ENCODE measurements at places on chromosomes 3 and 15.

DNA sequence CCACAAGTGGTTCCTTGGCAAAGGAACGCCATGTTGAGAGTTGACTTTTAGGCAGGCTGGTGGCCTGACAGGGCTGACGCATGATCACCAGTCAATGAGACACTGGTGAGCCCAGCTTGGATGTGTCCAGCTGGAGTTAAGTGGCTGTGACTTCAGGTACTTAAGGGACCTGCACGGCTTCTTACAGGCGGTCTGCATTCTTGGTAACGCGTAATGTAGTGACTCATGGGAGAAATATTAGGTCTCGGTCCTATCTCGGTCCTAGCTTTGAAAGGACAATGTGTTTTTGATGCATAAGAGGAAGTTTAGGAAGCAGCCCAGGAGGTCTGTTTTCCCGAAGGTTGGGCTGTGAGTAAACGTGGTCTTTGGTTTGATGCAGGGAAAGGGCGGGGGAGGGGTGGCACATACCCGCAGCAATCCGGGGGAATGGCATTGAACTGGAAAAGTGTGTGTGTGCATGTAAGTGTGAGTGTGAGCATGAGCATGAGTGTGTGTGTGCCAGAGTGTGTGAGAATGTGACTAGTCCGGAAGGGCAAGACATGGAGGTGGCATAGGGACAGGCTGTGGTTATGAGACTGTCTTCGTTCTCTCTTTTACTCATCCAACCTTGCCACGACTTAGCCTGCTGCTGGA lies 55.3 kb downstream of the FAM43A start:
- no peak for DNase-seq

DNA sequence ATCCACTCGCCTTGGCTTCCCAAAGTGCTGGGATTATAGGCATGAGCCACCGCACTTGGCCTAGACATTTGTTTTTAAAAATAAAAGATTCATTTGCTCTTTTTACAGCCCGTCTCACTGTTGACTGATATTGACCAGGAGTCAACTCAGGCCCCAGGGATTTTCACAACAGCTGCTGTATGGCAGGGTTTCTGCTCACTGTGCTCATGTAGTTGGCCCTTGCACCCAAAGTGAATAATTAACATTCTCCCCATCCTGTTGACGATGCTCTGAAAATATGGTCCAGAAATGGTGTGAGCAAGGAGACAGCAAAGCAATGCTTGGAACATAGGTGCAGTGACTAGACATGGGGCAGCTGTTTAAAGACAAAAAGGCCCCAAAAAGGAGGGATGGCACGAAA lies 2.9 kb upstream of the CCR5 start:
- no peak for DNase-seq

DNA sequence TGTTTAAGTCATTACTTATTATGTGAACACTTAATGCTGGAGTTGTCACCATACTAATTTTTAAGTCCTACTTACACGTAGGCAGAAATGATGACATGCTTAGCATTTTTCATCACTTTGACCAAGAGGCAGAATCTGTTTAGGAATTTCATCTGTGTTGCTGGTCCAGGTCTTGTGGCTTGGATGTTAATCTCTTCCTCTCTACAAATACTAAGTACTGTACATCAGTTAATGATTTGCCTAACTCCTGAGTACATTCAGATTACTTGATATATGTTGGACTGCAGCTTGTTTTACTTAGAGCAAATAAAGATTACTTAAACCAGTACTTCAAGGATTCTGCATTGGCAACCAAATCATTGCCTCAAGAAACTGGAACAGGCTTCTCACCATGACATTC lies 8.6 kb downstream of the SNRK start:
- no peak for DNase-seq

DNA sequence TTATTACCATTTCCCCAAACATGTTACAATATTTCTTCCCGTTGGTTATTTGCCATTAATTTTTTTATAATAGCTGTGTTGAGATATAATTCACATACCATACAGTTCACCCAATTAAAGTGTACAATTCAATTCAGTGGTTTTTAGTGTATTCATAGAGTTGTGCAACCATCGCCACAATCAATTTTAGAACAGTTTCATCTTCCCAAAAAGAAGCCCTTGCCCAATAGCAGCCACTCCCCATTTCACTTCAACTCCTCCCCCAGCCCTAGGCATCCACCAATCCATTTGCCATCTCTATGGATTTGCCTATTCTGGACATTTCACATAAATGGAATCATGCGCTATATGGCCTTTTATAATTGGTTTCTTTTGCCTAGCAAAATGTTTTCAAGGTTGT lies 225.1 kb downstream of the EPHB1 start:
- no peak for DNase-seq

DNA sequence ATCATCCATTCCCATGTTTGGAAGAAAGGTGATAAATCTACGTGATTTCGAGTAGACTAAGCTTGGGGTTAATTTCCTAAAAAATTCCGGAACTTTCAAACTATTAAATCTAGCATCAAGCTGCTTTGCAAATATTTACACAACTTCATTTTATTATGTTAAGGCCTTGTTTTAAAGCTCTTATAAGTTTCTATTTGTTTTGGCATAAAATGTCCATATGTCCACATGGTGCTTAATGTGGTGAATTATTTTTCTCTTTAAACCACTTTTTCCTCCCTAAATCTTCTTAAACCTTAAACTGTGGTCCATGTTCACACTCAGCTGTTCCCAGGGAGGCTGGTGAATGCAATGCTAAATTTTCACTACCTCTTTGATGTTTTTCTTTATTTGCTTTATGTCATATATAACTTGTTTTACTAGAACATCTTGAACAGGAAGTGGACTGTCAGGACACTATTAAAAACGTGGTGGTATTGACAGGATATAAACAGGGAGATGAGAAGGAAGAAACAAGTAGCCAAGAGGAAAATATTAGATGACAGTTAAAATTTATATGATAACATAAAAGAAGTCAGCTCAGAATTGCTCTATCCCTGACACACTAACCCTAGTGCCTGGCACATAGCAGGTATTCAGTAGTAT lies 72.5 kb upstream of the AGTR1 start:
- no peak for DNase-seq

DNA sequence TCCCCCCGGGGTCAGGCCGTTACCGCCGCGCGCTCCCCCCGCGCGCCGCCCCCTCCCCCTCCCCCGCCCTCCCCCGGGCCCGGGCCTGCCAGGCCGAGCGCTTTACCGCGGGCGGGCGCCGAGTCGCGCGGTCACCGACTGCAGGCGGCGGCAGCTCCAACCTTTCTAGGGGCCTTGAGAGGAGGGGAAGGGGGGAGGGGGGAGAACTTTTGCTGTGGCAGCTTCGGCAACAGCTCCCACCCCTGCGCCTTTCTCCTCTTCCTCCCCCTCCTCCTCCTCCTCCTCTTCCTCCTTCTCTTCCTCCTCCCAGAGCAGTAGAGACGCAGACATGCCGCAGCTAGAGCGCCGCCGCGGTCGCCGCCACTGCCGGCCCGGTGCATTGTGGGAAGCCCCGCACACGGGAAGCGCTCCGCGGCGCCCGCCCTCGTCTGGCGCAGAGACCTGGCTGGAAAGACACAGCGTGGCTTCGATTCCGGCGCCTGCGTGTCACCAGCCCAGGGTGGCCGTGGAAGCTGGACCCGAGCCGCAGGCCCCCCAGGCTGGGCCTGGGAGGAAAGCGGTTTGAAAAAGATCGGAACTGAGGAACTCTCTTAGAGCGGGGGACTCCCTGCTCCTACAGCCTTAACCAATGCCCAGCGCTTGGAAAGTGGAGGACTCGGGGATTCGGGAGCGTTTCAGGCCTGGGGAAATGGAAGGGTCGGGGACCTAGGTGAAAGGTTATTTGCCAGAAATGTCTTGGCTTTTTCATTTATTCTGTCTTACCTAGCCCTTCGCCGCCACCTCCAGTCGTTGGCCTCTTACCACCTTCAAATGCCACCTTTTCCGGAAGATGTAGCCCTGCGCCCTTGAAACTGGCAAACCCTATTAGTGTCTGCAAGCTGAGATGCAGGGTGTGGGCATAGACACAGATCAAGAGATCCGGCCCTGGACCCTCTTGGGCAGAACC lies at the start of gene ZNF148:
Gene ZNF148 (minus strand): TSS at position 330 of the 946 bp plus-strand sequence. CDS start 61,685 bp downstream, outside the sequence.
- DNase-seq = peak; percentile 82

All from NCI-H1092 treated with DMSO at 0.1 percent for 48 hours (cell line).